NCI-H1930 (cell line): ENCODE measurements at places on chromosomes 7 and 10.

- peak; percentile 17 for DNase-seq
Observed at GRCh38 chr10:100743626-100744135, 1.7 kb upstream of the PAX2 start.

DNA sequence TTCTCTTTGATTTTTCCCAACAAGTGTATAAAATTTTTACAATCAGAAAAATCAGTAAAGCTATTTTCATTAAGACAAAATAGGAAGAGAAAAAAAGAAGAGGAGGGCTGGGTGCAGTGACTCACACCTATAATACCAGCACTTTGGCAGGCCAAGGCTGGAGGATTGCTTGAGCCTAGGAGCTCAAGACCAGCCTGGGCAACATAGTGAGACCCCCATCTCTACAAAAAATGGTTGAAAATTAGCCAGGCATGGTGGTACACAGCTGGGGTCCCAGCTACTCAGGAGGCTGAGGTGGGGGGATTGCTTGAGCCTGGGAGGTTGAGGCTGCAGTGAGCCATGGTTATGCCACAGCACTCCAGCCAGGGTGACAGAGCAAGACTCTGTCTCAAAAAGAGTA, 172.3 kb downstream of the AKR1D1 start:
- DNase-seq: no peak

- DNase-seq: no peak
Observed at GRCh38 chr7:1732072-1732471, 62.0 kb downstream of the ELFN1 start.

DNA sequence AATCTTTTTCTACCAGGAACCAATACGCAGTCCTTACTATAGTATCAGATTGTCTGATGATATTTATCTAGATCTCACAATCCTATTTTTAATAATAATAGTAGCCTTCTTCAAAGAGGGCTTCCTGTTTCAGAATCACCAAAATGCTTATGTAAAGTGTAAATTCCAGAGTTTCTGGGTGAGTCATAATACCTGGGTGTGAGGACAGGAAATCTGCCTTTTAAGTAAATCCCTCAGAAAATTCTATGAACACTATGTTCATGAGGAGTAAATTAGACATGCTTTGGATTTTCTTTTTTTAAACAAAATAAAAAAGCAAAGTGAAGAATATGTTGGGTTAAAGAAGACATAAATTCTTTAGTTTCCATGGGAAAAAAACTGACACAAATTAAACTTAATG, 20.5 kb downstream of the DKK1 start:
- DNase-seq: no peak

DNA sequence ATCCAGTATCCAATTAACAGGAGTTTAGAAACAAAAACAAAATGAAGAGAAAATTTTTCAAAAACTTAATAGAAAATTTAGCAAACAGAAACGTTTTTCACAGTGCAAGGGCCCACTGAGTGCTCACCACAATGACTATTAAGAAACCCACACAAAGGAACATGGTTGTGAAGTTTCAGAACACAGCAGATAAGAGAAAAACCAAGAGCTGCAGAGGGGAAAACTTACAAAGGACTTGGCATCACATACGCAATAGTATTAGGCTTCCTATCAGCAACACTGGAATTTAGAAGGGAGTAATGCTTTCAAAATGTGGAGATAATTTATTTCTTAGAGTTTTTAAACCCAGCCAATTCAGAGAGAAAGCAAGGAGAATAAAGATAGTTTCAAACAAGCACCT, 1.7 kb upstream of the C7orf25 start:
- no peak for DNase-seq

GRCh38 chr7:103391976-103392375, 44.5 kb downstream of the PSMC2 start:
- DNase-seq: no peak

- no peak for DNase-seq
Observed at GRCh38 chr7:50358041-50358705, 53.7 kb downstream of the IKZF1 start.

DNA sequence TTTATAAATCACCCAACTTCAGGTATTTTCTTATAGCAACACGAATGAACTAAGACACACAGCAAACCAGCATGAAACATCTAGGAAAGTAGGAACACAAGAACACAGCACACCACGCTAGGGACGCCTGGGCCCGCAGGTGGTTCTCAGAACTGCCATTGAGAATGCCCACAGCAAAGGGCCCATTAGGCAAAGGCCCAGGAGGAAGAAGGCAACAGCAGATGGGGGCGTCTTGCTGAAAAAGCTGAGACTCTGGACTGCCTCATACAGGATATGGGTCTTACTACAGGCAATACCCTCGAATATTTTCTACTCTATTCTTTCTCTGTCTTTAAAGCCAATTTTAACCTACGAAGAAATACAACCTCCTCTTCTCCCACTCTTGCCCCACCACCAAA, 77.3 kb downstream of the PARD3 start:
- no peak for DNase-seq

GRCh38 chr10:123129618-123130271, 6.0 kb upstream of the HMX3 start:
- no peak for DNase-seq
